HCT116 (cell line): ENCODE measurements at places on chromosomes 4 and X. TPM values are rescaled to one million over a fixed set of nuclear protein-coding genes. Genes with fewer than 3 reads are reported as not detected.

DNA sequence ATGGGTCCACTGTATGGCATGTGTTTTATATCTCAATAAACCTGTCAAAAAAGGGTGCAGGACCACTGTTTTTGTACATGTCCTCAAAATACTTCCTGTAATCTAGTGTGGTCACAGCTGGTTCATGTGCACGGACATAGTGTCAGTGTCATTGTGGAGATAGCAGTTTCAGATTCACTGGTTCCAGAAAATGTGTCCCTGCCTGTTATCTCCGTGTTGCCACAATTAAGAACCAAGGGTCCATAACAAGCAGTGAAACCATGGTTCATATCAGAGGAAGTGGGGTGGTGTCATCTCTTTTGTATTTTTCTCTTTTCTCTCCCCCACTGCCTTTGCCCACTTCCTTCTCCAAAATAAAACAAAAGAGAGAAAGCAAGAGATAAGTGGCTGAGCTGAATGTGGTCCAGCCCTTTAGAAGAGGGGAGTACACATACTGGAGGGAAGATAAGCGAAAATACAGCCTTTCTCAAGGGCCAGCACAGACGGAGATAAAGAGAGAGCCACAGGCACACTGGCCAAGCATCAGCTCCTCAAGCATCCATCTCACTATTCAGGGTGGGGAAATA, 51.2 kb downstream of the TBL1X start:
- no peak for DNase-seq
- H3K4me1 ChIP-seq: no peaks in the 10 kb centered on the region
- H3K36me3 ChIP-seq: no peaks in the 10 kb centered on the region
- no peaks in the 10 kb centered on the region for H3K27me3 ChIP-seq
- no peak overlapping the region for H3K27ac ChIP-seq

- no peak overlapping the region for H3K27ac ChIP-seq
- peaks cover 21% of the 10 kb centered on the region for H3K4me1 ChIP-seq
- peak overlapping the region; percentile 23; the same call in 1 of the 2 replicates for H3K4me3 ChIP-seq
- DNase-seq: no peak
- H3K27me3 ChIP-seq: no peaks in the 10 kb centered on the region
Observed at GRCh38 chrX:9846631-9847030, 60.4 kb downstream of the SHROOM2 start.

- H3K27me3 ChIP-seq: no peaks in the 10 kb centered on the region
- no peak overlapping the region for H3K4me3 ChIP-seq
- no peak overlapping the region for H3K27ac ChIP-seq
- no peak for DNase-seq
- no peaks in the 10 kb centered on the region for H3K4me1 ChIP-seq
Observed at GRCh38 chr4:143109376-143109775, 75.3 kb upstream of the USP38 start.

GRCh38 chr4:47490550-47490949, 5.5 kb downstream of the ATP10D start:
- no peak overlapping the region for H3K4me3 ChIP-seq
- DNase-seq: peak; percentile 36
- no peak overlapping the region for H3K27ac ChIP-seq
- no peaks in the 10 kb centered on the region; the same call in 1 of the 2 replicates for H3K4me1 ChIP-seq
- no peaks in the 10 kb centered on the region for H3K27me3 ChIP-seq

DNA sequence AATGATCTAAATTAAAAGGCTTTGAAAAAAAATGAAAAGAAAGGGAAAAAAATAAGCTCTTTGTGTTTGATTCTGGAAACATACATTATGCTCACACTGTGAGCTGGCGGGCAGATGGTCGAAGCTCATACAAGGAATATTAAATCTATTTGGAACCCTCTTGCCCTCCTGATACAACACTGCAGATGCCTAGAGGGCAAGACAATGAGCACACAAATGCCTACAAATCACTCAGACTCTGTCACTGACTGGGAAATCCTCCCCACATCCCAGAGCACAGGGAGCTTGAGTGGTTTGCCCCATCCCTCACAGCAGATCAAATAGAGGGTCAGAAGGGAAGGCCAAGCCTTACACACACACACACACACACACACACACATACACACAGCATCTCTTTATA, 320.4 kb downstream of the HNRNPD start:
- no peaks in the 10 kb centered on the region for H3K36me3 ChIP-seq
- no peak overlapping the region for H3K4me3 ChIP-seq
- DNase-seq: no peak
- peaks cover 16% of the 10 kb centered on the region for H3K27me3 ChIP-seq
- no peak overlapping the region for H3K27ac ChIP-seq
- H3K4me1 ChIP-seq: no peaks in the 10 kb centered on the region

DNA sequence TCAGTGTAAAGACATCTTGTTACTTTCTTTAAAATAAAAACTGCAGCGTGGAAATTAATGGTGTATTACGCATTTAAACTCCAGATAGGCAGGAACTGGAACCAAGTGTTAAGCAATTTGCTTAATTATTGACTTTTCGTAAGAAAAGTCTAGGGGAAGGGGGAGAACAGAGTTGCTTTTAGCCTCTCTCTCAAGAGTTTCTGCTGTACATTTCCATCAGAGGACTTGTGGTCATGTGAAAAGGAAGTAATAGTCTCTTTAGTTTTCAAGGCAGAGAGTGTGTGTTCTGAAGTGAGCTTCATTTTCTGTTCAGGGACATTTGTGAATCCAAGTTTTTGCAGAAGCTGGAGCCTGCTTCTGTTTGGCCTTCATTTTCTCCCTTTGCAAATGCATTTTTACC, 127.2 kb downstream of the UBE2K start:
- no peak overlapping the region; the same call in 1 of the 2 replicates for H3K27ac ChIP-seq
- peaks cover 9% of the 10 kb centered on the region; the same call in 1 of the 2 replicates for H3K36me3 ChIP-seq
- DNase-seq: no peak
- no peak overlapping the region for H3K4me3 ChIP-seq
- no peaks in the 10 kb centered on the region for H3K27me3 ChIP-seq
- H3K4me1 ChIP-seq: peaks cover 7% of the 10 kb centered on the region; the same call in 1 of the 2 replicates

- no peaks in the 10 kb centered on the region for H3K27me3 ChIP-seq
- H3K36me3 ChIP-seq: no peaks in the 10 kb centered on the region
- no peak for DNase-seq
Observed at GRCh38 chrX:107713543-107714205, 61.9 kb downstream of the TSC22D3 start.

NAP1L3 gene
- total RNA-seq: not detected

OPRPN gene
- not detected for total RNA-seq

COQ2 gene
- total RNA-seq: 20.6 TPM

DNA sequence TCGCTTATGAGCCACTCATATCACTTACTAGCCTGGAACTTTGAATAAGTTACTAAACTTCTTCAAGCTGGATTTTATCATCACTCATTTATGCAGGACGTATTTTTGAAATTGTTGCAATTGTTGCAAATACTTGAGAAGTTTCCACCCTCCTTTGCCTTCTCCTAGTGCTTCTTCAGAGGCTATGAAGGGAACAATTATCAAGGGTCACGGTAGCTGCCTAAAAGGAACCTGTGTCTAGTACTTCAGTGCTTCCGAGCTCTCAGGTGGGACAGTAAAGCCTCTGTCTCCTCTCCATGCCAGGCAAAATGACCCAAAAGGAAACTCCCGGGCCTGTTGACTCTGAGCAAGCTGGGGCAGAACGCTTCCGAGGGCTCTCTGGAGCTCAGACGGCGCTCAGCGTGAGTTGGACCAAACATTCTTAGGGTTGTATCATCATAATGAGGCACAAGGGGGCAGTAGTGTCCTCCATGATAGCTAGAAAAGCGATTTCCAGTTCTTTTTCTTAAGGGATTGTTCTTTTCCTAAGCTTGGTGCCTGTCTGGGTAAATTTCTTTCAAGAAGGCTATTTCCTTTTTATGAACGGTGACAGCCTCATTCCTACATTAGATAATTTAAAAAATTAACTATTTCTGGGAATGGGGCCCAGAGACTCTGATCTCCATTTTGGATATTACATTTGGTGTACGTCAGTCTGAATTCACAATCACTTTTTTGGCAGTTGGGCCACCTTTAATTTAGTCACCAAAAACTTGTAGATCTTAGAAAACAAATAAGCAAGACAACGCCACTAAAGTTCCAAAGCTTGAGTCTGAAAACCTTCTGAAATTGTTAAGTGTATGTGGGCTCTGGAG, 73.1 kb downstream of the PACRGL start:
- H3K27me3 ChIP-seq: no peaks in the 10 kb centered on the region
- H3K27ac ChIP-seq: no peak overlapping the region
- H3K4me1 ChIP-seq: no peaks in the 10 kb centered on the region

- no peak overlapping the region for H3K27ac ChIP-seq
- no peaks in the 10 kb centered on the region for H3K4me1 ChIP-seq
- DNase-seq: no peak
- H3K36me3 ChIP-seq: no peaks in the 10 kb centered on the region
Observed at GRCh38 chr4:24973404-24973746, 57.4 kb downstream of the LGI2 start.

- H3K4me1 ChIP-seq: no peaks in the 10 kb centered on the region
- no peak overlapping the region for H3K4me3 ChIP-seq
- DNase-seq: no peak
- no peaks in the 10 kb centered on the region for H3K36me3 ChIP-seq
- peaks cover 2% of the 10 kb centered on the region; the same call in 1 of the 2 replicates for H3K27me3 ChIP-seq
- no peak overlapping the region for H3K27ac ChIP-seq
Observed at GRCh38 chr4:7347981-7348380, 86.7 kb downstream of the PSAPL1 start.

DNA sequence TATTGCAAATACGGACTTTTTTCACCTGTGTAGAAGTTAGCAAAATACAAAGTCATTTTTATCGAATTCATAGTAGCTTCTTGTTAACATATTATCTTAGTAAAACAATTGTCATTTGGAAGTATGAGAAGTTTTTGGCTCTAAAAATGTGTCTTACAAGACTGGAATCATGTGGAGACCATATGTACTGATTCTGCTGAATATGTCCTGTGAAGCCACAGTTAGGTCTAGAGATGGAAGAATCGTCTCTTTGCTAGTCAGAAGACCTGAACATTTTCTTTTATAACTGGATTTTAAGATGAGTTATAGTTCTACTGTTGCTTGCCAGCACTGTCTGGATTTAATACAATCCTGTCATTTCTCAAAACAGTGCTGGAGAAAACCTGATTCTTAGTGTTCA, 29.0 kb downstream of the TMEM165 start:
- H3K27ac ChIP-seq: no peak overlapping the region
- H3K4me3 ChIP-seq: no peak overlapping the region
- peaks cover 50% of the 10 kb centered on the region for H3K36me3 ChIP-seq
- H3K4me1 ChIP-seq: no peaks in the 10 kb centered on the region
- DNase-seq: no peak

GRCh38 chrX:153438532-153438931, 7.3 kb downstream of the TREX2 start:
- DNase-seq: no peak
- peaks cover 2% of the 10 kb centered on the region; the same call in 1 of the 2 replicates for H3K4me1 ChIP-seq
- H3K27ac ChIP-seq: no peak overlapping the region
- no peaks in the 10 kb centered on the region for H3K27me3 ChIP-seq
- H3K36me3 ChIP-seq: no peaks in the 10 kb centered on the region

GRCh38 chr4:111018216-111018615, 395.3 kb upstream of the PITX2 start:
- H3K4me1 ChIP-seq: no peaks in the 10 kb centered on the region
- DNase-seq: no peak
- no peak overlapping the region for H3K4me3 ChIP-seq
- H3K36me3 ChIP-seq: no peaks in the 10 kb centered on the region

GRCh38 chr4:498328-498904, 540 bp downstream of the ZNF721 start:
- H3K36me3 ChIP-seq: peaks cover 38% of the 10 kb centered on the region
- no peaks in the 10 kb centered on the region for H3K27me3 ChIP-seq
- peak overlapping the region; percentile 60 for H3K4me3 ChIP-seq
- H3K27ac ChIP-seq: peak overlapping the region; percentile 66
- H3K4me1 ChIP-seq: peaks cover 5% of the 10 kb centered on the region; the same call in 1 of the 2 replicates

GRCh38 chrX:111498538-111499103, 12.8 kb upstream of the SERTM2 start:
- no peaks in the 10 kb centered on the region for H3K36me3 ChIP-seq
- H3K4me3 ChIP-seq: no peak overlapping the region
- H3K27ac ChIP-seq: no peak overlapping the region
- DNase-seq: no peak

PWWP3B gene
- total RNA-seq: 3.4 TPM

- H3K36me3 ChIP-seq: no peaks in the 10 kb centered on the region
- no peak overlapping the region for H3K4me3 ChIP-seq
- no peak overlapping the region for H3K27ac ChIP-seq
Observed at GRCh38 chr4:173537613-173538147, 7.7 kb upstream of the HAND2 start.

GRCh38 chr4:8047837-8048678, 108.4 kb upstream of the AFAP1 start:
- no peak for DNase-seq
- H3K4me1 ChIP-seq: no peaks in the 10 kb centered on the region
- no peak overlapping the region for H3K4me3 ChIP-seq
- no peak overlapping the region for H3K27ac ChIP-seq
- H3K27me3 ChIP-seq: no peaks in the 10 kb centered on the region

DNA sequence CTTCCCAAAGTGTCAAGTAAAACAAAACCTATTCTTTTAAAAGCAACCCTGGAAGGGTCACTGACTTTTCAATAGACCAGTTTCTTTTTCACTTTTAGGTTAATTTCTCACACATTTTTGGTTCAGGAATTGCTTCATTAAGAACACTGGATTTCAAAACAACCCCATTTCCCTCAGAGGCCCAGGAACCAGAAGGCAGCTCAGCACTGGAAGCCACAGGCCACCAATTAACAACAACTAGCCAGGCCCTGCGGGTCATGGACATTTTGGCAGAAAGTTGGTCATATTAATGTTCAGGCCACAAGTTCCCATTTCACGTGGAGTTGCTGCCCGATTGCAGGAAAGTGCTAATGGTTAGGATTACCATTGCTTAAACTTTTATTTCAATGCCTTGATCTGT, 39.8 kb downstream of the HAND2 start:
- H3K36me3 ChIP-seq: no peaks in the 10 kb centered on the region
- DNase-seq: no peak
- H3K4me1 ChIP-seq: peaks cover 11% of the 10 kb centered on the region; the same call in 1 of the 2 replicates
- H3K27me3 ChIP-seq: no peaks in the 10 kb centered on the region
- H3K4me3 ChIP-seq: no peak overlapping the region

DNA sequence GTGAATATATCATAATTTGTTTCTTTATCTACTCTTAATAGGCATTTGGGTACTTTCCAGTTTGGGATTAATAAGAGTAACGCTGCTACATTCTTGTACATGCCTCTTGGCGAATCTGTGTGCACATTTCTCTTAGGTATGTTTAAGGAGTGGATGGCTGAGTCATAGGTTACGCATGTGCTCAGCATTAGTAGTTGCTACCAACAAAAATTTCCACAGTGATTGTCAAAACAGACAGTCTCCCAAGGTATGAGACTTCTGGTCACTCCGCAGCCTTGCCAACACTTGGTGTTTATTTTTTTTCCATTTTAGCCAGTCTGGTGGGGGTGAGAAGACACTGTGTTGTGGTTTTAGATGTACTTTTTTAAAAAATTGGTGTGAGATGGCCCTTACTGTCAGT, 44.6 kb downstream of the FGFBP1 start:
- no peaks in the 10 kb centered on the region for H3K36me3 ChIP-seq
- H3K27ac ChIP-seq: peak overlapping the region; percentile 27; the same call in 1 of the 2 replicates
- DNase-seq: peak; percentile 90
- peak overlapping the region; percentile 18 for H3K4me3 ChIP-seq
- H3K27me3 ChIP-seq: no peaks in the 10 kb centered on the region

- peaks cover 6% of the 10 kb centered on the region for H3K36me3 ChIP-seq
- H3K4me3 ChIP-seq: no peak overlapping the region
- no peak overlapping the region for H3K27ac ChIP-seq
- DNase-seq: no peak
Observed at GRCh38 chr4:7812231-7812857, 127.3 kb downstream of the AFAP1 start.

GRCh38 chr4:39045827-39046221, 13.6 kb upstream of the TMEM156 start:
- no peak for DNase-seq
- no peaks in the 10 kb centered on the region for H3K27me3 ChIP-seq
- peak overlapping the region; percentile 59 for H3K4me3 ChIP-seq
- no peak overlapping the region; the same call in 1 of the 2 replicates for H3K27ac ChIP-seq
- peaks cover 27% of the 10 kb centered on the region for H3K4me1 ChIP-seq
- no peaks in the 10 kb centered on the region for H3K36me3 ChIP-seq
